Stimulated activated CD4-positive, alpha-beta T cell treated with anti-CD3 and anti-CD28 coated beads, TNF-alpha, amount 100 ng/mL, for 48 hours (primary cell): ENCODE measurements at places on chromosomes 3 and 15.

GRCh38 chr3:167203062-167203461, 177.0 kb downstream of the ZBBX start:
- DNase-seq, result no peak

DNA sequence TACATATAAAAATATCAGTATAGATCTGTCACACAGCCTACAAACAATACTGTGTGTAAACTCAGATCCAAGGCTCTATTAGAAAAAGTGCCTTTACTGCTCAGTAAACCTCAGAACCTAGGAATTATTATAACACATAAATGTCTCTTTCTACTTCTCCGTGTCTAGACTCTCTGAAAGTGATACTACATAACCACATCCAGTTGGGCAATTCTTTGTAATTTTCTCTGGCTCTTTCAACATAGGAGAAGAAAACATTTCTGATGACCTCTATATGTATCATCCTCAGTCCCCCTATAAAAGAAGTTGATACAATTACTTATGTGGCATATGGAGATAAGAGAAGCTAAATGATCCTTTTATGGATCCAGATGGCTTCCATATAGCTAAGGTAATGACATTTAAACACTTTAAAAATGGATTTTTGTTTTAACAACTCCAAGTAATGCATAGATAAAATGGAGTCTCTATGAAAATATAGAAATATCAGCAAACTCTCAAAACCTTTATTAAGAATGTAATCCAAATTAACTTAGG, 104.5 kb downstream of the LSAMP start:
- no peak for DNase-seq

GRCh38 chr15:27250223-27250622, 279.2 kb downstream of the GABRG3 start:
- no peak for DNase-seq

DNA sequence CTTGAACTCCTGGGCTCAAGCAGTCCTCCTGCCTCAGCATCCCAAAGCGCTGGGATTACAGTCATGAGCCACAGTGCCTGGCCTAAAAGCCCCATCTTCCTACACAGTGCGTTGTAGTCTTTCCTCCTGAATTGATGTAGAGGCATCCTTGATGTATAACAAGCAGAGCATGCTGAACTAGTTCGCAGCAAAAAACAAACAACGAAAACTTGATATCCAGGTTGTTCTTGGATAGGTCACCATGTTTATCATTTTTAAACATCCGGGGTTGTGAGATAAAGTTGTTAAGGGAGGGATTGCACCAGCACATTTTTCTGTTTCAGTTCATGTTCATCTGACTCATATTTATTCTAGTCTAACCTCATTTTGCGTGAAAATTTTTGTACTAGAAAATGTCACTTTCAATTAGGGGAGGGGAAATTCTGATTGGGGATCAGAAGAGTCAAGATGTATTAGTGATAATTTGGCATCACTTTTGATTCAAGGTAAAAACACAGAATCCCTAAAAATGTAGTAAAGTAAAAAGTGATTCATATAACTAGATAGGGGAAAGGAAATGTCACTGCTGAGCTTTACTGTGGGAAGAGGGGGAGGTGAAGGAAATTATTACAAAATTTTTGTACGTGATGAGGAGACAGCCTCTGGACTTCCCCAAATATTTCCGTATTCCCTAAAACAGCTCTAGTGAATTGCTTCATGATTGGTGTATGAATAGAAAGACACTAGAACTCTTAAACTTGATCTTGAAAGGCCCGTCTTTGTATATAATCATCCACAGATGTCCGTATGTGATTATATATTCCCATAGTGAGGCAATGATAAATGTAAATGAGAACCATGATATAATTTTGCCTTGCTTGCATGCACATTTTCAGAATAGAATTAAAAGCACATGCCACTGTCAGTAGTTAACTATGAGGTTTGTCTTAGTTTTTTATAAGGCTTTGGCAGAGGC, 22.9 kb downstream of the RAB8B start:
- DNase-seq, result no peak

DNA sequence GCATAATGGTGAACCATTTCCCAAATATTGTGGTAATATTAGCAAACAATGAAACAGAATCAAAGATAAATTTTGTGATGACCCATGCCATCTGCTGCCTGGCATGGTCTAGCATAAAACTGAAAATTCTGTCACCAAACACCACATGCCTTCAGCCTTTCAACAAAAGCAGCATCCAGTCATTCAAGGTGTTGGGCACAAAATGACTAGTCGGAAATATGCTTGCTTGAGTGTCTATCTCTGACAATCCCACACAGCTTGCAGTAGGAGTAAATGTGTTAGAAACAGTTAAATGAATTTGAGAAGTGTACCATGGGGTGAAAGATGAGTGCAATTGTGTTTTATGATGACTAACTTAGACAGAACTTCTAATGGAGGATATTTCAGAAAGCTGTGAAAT, 61.7 kb upstream of the CDIN1 start:
- DNase-seq, result no peak

GRCh38 chr3:103389356-103389755, 954.5 kb downstream of the ZPLD1 start:
- DNase-seq, result no peak

DNA sequence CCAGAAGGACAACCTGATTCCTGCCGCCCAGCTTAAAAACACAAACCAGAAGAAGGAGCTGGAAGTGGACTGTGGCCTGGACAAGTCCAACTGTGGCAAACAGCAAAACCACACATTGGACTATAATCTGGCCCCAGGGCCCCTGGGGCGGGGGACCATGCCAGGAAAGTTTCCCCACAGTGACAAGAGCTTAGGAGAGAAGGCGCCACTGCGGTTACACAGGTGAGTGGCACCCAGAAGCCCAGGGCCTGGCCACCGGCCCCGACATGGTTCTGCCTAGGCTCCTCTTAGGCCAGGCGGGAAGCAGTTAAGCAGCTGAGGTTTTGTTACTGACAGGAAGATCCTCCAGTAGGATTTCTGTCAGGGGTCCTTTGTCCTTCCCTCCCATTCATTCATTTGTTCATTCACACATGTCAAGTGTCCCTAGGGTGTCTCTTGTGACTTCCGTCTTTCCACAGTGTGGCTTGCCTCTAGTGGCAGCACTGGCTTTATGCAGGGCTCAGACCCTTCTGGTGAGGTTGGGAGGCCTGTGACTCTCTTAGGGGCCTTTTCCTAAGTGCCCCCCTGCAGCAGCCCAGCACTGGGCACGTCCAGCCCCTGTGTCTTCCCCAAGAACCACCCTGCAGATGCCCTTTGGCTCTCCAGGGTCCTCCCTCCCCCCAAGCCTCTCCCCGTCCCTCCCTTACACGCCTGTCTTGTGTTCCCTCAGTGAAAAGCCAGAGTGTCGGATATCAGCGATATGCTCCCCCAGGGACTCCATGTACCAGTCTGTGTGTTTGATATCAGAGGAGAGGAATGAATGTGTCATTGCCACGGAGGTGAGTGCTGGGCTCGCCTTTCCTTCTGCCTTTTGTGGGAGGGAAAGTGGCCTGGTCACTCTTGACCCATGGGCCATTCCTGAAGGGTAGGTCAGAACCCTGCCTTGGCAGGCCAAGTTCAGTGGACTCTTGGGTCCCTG, 7.8 kb downstream of the DLL4 start:
- no peak for DNase-seq

DNA sequence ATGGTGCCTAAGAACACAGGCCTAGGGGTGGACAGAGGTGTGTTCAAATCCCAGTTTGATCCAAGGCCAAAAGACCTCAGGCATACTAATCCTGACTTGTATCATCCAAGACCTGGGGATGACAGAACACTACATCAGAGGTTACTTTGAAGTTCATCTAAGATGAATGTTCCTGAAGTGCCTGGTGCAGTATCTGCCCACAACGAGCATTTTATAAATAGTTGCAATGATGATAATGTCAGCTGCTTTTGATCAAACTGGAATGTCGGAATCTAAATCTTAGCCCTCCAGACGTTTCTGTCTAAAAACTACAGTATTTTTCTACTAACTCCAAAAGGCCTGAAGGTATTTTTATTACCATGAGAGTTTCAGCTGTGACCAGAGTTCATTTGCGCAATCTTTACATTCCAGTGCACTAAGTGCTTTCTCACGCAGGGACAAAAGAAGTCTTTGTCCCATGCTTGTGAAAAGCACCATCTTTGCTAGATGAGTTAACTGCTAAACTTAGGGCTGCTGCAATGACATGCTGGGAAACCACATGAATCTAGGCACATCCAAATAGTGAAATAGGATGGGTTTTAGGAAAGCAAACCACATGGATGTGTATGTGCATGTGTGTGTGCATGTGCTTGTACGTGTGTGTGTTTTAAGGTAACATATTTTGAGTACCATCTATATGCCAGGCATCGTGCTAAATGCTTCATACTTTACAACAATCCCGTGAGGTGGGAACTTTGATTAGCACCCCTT, 18.1 kb downstream of the ANXA2 start:
- no peak for DNase-seq

DNA sequence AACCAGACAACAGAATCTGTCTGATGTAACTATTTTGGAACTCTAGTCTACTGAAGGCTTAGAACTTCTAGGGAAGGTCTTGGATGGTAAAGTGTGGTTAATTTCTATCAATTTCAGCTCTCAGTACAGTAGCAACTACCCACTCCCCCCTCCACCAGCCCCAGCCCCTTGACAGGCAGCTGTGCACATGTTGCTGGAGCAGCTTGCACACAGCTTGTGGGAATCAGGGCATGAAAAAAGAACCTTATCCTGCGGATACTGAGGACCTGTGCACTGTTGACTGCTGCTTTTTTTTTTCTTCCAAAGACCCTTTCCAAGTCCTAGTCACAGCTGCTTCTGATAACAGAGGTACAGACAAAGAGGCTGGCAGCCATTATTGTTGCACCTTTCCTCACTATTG, 81.5 kb upstream of the UBP1 start:
- DNase-seq, result no peak

- no peak for DNase-seq
Observed at GRCh38 chr15:57797568-57798267, 91.2 kb downstream of the POLR2M start.

DNA sequence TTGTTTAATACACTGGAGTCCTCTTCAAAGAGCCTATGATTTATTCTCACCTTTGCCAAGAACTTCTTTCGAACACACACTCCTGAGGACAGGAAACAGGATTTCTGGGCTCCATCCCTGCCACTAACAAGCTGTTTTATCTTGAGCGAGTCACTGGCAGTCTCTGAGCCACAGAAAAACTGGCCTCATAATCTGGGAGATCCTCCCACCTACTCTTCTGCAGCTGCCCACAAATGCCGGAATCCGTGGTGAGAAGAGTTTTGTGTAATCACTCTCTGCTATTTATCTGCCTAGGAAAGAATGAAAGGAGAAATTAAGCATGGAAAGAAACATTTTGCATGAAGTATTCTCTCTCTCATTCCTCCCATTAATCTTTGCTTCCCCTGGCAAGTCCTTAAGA, 172.0 kb upstream of the TRIM42 start:
- DNase-seq, result no peak

DNA sequence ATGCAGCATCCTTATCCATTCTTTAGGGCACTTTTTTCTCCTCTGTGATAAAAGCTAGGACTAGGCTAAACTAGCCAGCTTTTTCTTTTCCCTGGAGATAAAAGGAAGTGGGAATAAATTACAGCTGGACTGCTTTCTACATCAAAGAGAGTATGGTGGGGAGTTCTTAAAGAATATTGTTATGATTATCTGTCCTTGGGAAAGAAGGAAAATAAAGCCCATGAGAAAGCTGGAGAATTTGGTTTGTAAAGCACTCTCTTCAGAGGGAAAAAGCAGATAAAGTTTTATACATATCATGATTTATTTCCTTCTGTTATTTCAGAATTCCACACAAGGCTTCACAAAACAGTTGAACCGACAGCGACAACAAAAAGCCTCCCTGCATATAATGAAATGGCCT, 923.0 kb downstream of the DIPK2A start:
- DNase-seq, result no peak

- DNase-seq, result no peak
Observed at GRCh38 chr3:48415251-48415953, 14.5 kb downstream of the PLXNB1 start.

DNA sequence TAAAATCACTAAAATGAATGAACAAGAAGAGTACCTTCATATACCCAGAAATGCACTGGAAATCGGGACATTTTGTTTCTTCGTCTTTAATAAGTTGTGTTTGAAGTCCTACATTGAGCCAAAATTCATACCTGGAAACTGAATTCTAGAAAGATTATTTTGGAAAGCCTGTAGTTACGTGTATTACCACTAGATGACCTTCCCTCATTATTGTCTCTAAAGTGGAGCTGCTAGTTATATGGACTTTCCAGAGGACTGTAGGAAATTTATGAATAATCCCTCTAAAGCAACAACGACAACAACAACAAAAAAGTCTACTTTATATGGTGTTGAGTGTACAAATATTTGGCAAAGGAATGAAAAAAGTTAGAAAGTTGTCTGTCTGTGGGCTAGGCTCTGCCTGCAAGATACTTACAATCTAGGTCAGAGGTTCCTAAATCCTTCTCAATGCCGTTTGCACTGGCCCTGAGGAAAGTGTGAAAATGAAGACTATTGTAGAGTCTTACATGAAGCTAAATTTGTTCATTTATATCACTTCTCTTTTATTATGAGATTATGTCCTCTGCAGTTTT, 234.8 kb upstream of the NR2E3 start:
- DNase-seq, result no peak

DNA sequence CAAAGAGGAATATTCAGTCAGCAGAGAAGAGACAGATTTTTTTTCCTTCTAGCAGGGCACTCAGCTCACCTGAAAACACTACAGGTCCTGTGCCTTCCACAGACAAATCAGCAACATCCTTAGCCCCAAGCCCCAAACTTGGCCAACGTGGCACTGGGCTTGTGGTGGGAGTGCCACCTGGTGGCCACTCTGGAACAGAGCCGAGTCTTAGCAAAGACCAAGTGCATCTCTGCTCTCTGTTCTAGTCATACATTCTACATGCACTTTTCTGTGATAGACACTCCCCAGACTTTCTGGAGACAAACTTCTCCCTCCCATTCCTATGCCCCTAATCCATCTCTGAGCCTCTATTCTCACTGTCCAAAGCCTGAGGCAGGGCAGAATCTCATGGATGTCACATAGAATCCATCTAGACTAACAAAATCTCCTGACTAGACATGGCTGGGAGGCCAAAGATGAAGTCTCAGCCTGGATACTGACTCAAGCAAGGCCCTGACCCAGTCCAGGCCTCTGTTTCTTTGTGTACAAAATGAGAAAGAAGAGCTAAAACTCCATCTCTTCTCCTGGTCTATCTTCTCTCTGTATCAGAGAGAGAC, 5.1 kb upstream of the SEMA7A start:
- DNase-seq, result peak; percentile 68

GRCh38 chr3:70064194-70064779, 64.8 kb downstream of the SAMMSON start:
- DNase-seq, result no peak

GRCh38 chr3:23457697-23458096, 254.6 kb downstream of the UBE2E2 start:
- no peak for DNase-seq

GRCh38 chr3:52004163-52004787, 8.6 kb upstream of the RPL29 start:
- DNase-seq, result no peak
